Renal cortical epithelial cell (primary cell): ENCODE measurements at places on chromosomes 6 and 20. TPM values are rescaled to one million over a fixed set of nuclear protein-coding genes. Genes with fewer than 3 reads are reported as not detected.

DNA sequence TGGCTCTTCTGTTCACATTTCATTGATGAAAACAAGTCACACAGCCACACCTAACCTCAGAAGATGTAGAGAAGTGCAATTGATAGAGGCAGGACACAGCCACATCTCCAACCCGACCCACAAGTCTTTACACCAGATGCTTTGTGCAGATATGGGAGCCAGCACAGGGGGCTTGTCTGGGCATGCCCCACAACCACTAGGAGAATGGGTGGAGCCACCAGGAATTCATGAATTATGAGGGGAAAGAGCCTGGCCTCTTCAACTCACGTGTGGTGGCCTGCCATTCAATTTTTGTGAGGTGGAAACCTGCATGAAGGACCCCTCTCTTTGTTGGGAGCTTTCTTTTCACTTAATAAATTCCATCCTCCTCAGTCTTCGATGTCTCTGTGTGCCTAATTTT is 79.1 kb downstream of the OGFRL1 start:
- DNase-seq, result no peak

JPH2 gene
- total RNA-seq, result 8.5 and 11.6 TPM in 2 replicates

- no peak for DNase-seq
Measured at GRCh38 chr20:47734870-47735269, 50.4 kb downstream of the SULF2 start.

PXDC1 gene
- total RNA-seq, result 29.0 and 62.0 TPM in 2 replicates

- DNase-seq, result no peak
Measured at GRCh38 chr6:148854992-148855391, 108.2 kb downstream of the UST start.

DNA sequence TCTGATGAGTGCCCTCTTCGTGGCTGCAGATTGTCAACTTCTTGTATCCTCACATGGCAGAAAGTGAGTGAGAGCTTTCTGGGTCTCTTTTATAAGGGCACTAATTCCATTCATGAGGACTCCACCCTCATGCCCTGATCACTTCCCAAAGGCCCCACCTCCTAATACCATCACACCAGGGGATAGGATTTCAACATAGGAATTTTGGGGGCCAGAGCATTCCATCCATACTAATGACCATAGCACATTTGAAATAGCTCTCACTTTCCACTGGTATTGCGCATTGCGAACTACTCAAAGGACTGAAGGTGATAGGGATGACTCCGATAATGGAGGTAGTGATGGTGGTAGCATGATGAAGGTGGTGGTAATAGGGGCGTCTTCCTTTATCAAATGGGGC is 324.3 kb downstream of the PRL start:
- DNase-seq, result no peak

EYA4 gene
- 0.17 and 1.1 TPM in 2 replicates for total RNA-seq

GRCh38 chr6:39847221-39847620 is 55.0 kb downstream of the DAAM2 start:
- no peak for DNase-seq

ANKRD66 gene
- total RNA-seq, result not detected in 2 replicates

- peak; percentile 6 for DNase-seq
Measured at GRCh38 chr6:27617046-27617687, 144.3 kb upstream of the ZNF184 start.

DNA sequence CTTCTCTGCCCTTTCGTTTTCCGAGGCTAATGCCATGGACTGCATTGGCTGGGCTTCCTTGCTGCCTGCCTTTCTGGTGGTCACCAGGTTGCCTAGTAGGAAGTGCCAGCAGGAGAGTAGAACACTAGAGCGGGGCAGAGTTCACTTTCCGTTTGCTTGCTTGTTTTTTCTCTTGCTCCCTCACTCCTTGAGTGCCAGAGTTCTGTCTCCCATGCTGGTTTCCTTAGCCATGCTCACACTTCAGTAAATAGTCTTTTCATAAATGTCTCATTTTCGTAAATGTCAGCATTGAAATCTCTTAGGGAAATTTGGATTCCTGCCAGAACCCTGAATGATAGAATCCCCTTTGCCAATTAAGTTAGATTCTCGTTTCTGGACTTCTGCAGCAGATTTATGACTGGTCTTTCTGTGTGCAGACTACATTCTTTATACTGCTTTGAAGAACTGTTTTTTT is 63.9 kb downstream of the FAM83B start:
- DNase-seq, result no peak

- peak; percentile 98 for DNase-seq
Measured at GRCh38 chr6:142902636-142903053, 42.3 kb downstream of the HIVEP2 start.

DNA sequence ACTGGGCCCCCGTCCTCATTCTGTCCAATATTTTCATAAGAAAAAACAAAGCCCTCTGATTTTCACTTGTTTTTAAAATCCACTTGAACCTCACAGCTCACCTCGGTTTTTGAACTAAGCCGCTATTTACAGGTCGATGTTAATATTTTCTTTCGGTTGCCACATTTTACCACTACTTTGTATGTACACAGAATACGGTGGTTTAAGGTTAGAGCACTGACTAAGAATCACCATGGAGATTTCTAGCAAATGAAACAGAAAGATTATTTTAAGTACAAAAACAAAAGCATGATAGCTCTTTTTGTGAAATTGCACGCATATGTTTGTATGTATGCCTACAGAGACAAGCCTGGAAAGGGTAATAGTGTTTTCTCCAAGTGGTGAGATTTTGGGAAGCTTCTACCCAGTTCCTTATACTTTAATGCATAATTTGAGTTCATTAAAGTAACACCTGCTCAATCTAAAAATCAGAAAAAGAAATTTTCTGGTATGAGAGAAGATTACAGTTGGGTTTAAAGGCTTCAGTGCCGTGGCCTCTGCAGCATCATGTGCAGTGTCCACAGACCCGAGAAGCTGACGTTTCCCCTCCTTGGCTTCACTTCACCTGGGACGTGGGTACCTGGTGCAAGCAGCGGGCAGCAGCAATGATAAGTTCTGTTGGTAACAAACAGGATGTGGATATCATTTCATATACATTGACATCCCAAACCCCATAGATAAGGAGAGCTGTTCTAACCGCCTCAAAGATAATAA is 144.0 kb downstream of the UST start:
- no peak for DNase-seq

ZC2HC1B gene
- not detected in 2 replicates for total RNA-seq
